Skeletal muscle cell (primary cell): ENCODE measurements at places on chromosomes 1 and 21.

GRCh38 chr21:40902993-40903392, 56.0 kb upstream of the DSCAM start:
- no peak for DNase-seq

- no peak for DNase-seq
Measured at GRCh38 chr1:89644119-89644814, 11.3 kb downstream of the LRRC8C start.

GRCh38 chr21:16406355-16406754, 676.6 kb downstream of the USP25 start:
- no peak for DNase-seq

DNA sequence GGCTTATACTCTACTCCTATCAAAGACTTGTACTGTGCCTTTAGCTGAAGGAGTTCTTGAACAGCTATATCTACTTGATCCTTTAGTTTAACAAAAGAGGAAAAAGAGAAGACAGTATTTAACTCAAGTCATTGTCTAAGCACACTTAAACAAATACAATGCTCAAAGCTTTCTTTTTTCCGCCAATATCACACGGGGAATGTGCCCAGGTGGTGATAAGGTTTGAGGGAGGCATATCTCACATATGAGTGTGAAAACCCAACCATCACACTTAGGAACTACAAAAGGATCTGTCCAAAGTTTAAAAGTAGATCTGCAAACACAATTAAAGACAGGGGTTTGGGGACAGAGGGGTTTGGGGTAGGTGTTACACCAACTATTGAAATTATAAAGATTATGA, 59.0 kb upstream of the SLC30A10 start:
- no peak for DNase-seq
